Stimulated activated CD8-positive, alpha-beta memory T cell treated with anti-CD3 and anti-CD28 coated beads, Interleukin-7, amount 100 ng/mL, for 24 hours (primary cell): ENCODE measurements at places on chromosomes 1 and 21.

DNA sequence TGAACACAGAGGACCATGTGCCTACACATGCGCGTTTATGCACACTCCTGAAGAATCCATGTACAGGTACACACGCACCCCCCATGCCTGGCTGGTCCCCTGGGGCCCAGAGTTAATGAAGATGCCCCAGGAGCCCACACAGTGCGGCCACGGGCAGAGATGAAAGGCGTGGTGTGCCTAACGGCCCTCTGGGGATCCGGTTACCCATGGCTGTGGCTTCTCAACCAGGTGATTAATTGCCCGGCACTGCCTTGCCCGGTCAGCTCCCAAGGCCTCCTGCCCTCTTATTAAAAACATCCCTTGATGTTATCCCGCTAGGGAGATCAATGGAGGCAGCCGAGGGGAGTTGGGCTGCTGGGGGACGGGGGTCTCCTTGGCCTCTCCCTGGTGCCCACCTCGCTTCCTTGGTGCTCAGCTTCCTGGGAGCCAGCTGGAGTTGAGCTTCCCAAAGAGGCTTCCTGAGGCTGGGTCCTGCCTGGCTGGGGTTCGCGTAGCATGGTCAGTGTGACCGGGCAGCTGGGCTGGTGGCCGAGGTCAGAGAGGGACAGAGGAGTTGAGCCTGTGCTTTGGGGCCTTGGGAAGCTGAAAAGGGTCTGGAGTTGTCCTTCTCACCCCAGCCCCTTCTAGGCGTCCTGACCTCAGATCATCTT lies 75.0 kb upstream of the WNT4 start:
- no peak for DNase-seq

DNA sequence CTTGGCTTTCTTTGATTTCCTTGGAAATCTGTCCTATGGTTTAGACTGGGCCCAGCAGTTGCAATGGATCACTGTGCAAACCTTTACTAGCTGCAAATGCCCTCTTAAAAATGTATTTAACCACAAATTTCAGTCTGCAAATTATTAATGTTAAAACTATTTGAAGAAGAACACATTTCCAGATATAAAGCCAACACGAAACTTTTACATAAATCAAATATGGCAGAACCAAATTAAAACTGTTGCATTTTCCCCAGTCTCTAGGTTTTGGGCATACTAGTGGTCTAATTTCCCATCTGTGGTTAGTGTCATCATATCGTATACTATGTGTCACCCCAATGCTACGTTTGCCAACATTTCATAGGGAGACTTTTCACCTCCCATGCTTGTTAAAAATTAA lies 52.3 kb downstream of the HMCN1 start:
- DNase-seq, result no peak

DNA sequence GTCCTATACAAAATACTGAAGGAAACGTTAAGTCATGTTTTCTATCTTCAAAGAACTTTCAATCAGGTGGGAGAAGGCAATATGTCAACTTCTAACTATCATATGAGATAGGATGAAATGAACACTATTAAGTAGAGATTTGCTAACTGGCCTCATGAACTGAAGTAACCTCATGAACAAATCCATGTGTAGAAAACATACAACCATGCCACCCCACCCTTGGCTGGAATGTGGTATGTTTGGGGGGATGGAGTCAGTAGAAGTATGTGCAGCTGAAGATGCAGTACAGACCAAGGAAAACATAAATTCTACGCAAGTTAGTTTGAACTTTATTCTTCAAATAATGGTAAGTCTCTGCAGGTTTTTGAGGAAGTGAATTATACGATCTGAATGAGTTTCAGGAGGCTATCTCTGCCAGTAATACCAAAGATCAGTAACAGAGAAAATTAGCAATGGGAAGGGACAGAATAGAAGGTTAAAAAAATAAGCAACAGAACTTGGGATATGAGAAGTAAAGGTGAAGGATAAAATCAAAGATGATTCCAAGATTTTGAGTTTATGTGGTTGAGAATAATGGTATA lies 4.5 kb downstream of the TRMT1L start:
- no peak for DNase-seq

- no peak for DNase-seq
Observed at GRCh38 chr1:36151845-36152203, 2.5 kb upstream of the TRAPPC3 start.

DNA sequence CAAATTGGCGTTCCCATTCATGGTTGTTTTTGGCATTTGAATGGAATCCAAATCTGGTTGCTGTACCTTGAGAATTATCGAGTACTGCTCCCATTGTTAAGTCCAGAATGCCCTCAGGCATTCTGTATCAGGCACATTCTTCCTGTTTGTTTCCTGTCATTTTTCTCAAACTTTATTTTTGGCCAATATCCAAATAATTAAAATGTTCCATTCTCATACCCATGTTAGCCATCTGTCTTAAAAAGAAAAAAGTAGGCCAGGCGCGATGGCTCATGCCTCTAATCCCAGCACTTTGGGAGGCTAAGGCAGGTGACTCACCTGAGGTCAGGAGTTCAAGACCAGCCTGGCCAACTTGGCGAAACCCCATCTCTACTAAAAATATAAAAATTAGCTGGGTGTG lies 29.3 kb upstream of the SHISA4 start:
- DNase-seq, result no peak

- no peak for DNase-seq
Observed at GRCh38 chr1:224884361-224884801, 45.1 kb upstream of the DNAH14 start.

GRCh38 chr21:31221043-31221442 lies 123.0 kb downstream of the TIAM1 start:
- DNase-seq, result no peak

DNA sequence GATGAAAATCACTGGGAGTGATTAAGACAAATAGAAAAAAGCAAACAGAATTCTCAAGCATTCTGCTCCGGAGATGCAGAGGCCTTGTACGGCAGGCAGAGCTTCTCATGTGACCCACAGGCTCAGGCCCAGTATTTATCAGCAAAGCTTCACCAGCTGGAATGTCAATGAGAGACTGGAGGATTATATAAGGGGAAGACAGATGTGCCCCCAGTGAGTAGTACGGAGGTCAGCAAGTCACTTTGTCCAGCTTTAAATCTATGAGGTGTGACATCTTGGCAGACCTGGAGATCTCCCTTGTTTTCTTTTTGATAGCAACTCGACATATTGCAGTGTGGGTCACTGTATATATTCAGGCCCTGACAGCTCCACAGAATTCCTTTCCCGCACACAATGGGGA lies 106.8 kb downstream of the HHIPL2 start:
- DNase-seq, result no peak

GRCh38 chr1:107786203-107786845 lies 178.7 kb downstream of the VAV3 start:
- DNase-seq, result no peak

DNA sequence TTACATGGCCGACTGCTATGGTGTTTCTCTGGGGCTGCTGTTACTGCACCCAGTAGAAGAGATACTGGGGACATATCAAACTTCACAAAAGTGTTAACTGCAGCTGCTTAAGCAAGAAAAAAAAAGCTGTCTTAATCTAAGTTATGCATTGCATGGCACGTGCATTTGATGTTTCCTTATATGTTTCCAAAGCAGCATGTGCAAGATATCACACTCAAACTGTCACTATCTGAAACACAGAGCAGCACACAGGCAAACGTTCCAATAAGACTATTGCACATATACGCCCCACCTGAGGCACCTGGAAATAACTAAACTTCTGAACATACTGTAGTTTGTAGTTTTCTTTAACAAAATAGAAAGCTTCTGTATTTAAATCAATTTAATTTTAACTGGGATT lies 671.4 kb upstream of the ADGRL2 start:
- DNase-seq, result no peak

GRCh38 chr1:27152004-27152828 lies 2.7 kb downstream of the SLC9A1 start:
- no peak for DNase-seq

- DNase-seq, result no peak
Observed at GRCh38 chr1:223030871-223031400, 112.1 kb downstream of the TLR5 start.

DNA sequence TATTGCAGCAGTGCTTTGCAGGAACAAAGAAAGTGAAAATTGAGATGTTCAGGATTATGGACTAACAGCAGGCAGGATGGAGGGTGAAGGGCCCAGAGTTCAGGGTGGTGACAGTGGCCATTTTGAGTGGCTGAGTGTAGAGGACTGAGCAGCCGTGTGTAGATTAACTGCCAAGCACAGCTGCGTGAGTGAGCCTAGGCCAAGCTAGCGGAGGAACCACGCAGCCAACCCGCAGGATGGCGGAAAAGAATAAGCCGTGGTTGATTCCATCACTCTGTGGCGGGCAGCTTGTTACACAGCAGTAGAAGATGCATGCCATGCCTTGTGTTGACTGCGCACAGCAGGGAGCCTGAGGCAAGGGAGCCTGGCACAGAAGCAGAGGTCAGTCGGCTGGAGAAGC lies 102.5 kb upstream of the KIF26B start:
- DNase-seq, result no peak

DNA sequence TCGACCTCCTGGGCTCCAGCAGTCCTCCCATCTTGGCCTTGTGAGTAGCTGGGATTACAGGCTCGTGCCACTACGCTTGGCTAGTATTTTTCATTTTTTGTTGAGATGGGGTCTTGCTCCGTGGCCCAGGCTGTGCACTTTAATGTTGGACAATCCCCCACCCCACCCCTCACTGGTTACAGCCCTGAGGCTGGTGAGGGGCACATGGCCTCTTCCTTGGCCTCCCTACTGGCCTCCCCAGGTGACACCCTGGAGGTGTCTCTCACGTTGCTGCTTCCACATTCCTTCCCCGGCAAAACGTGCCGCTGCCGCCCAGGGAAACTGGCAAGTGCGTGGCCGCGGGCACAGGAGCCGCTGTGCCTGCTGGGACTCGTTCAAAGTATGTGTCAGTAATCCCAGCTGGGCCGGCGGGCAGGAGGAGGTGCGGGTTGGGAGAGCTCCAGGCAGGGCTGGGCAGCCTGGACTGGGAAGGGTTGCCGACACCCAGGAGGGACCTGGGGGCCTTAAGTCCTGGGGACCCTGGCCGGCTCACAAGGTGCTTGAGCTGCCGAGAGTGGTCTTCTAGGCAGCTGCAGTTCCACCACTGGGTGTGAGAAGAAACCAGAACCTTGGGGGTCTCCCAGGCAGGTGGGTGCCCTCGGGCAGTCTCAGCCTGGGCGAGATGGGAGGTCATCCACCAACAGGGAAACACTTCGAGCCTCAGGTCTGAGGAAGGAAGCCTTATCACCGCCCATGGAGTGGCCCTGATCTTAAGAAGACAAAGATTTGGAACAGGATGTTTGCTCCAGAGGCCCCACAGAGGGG lies 6.5 kb downstream of the WNT3A start:
- no peak for DNase-seq

GRCh38 chr21:36045993-36046392 lies 14.3 kb downstream of the SETD4 start:
- no peak for DNase-seq

DNA sequence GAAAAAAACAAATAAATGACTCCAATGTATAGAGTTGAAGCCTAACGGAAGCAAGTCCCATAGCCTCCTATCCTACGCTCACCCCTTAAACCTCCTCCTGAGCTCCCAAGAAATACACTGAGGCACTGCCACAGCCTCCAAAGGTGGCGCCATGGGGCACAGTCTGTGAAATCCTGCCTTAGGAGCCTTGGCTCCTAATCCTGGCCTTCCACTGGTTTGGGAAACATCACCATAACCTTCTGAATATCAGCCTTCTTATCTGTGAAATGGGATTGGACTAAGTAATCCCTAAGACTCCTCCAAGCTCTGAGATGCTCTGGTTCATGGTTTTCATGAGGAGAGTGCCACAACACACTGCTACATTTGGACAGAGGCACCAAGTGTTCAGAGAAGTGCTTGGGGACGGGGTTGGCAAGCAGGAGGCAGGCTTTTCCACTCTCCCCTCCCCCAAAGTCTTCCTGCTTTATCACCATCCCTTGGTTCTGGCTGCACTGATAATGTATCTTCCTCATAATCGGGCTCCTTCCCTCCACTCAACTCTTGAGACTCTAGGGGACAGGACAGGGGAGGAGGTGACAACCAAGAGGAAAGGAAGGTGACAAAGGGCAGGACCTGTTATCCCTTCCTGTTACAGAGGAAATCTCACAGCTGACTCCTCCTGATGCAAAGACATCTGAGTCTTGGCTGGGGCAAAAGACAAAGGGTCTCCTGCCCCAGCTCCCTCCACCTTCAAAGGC lies 2.7 kb downstream of the SLAMF7 start:
- no peak for DNase-seq

GRCh38 chr1:205317311-205317917 lies 4.1 kb downstream of the NUAK2 start:
- DNase-seq, result no peak

GRCh38 chr1:168431882-168432281 lies 111.9 kb downstream of the XCL2 start:
- DNase-seq, result no peak

DNA sequence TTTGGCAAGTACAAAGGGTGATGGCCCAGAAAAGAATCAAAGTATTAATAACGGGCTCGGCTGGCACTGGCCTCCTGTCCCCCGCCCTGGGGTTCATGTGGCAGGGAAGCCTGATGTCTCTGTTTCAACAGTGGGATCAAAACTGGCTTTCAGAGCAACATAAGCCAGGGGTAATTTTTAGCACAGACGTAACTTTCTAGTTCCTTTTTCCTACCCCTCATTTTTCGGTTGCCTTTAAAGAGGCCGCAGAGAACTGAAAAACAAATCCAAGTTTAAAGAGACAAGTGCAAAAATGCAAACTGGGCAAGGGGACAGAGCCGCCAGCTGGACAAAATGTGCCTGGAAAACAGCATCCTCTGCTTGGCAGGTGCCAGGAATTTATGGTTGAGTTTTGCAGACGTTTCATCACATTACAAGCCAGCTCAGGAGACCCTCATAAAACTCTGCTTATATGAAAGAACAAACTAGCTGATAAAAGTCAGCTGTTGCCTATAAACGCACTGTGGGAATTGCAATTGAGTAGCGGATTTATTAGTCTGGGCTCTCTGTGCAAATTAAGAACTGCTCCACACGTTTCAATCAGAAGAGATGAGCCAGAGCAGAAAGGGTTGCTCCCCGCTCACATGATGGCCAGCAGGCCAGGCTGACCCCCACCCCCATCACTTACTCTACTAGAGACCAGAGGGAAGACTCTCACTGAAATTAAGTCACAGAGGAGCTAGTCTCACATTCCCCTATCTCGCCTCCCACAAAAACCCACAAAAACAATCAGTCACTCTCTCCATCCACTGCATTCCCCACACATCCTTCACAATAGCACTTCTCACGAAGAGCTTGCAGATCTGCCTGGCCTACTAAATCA lies 15.8 kb upstream of the CDCA8 start:
- DNase-seq, result no peak

DNA sequence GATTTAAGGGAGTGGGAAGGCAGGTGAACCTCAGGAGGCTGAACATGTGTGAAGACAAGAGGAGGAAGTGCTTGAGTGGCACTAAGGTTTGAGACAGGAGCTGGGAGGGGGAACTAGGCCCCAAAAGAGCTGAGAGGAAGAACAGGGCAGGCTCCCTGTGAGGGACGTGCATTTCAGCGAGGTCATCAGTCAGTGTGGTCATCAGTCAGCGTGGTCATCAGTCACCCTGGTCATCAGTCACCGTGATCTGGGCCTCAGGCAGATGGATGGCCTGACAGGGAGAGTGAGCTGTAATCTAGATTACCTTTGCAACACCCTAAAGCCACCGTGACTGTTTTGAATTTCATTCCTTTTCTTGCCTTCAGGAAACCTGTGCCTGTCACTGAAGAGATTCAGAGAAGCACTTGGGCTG lies 29.1 kb downstream of the VTCN1 start:
- no peak for DNase-seq
